ENCODE measurements at places on chromosomes 12 and 14.

- no peak for DNase-seq
Observed at GRCh38 chr14:102655137-102655536, 62.7 kb downstream of the RCOR1 start.

- no peak for DNase-seq
Observed at GRCh38 chr12:93366422-93366821, 11.3 kb upstream of the NUDT4 start.

- DNase-seq, result no peak
Observed at GRCh38 chr14:85595981-85596380, 66.0 kb downstream of the FLRT2 start.

- DNase-seq, result no peak
Observed at GRCh38 chr12:116484807-116485206, 74.4 kb upstream of the MAP1LC3B2 start.

DNA sequence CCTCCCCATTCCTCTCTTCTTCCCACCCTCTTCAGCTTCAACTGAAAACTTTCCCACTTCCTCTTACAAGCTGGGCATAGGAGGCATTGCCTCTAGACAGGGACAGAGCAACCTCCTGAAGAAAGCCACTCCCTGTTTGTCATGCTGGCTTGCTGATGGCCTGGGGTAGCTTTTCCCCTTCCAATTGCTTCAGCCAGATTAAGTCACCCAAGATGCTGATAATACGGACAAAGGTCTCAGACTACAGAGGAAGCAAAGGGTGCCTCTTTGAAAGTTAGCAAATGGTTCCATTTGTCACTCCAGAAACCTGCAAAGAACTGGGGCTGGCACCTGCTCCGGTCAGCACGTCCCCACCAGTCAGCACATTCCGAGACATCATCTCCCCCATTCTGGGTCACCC, 6.0 kb downstream of the KRT2 start:
- DNase-seq, result no peak

DNA sequence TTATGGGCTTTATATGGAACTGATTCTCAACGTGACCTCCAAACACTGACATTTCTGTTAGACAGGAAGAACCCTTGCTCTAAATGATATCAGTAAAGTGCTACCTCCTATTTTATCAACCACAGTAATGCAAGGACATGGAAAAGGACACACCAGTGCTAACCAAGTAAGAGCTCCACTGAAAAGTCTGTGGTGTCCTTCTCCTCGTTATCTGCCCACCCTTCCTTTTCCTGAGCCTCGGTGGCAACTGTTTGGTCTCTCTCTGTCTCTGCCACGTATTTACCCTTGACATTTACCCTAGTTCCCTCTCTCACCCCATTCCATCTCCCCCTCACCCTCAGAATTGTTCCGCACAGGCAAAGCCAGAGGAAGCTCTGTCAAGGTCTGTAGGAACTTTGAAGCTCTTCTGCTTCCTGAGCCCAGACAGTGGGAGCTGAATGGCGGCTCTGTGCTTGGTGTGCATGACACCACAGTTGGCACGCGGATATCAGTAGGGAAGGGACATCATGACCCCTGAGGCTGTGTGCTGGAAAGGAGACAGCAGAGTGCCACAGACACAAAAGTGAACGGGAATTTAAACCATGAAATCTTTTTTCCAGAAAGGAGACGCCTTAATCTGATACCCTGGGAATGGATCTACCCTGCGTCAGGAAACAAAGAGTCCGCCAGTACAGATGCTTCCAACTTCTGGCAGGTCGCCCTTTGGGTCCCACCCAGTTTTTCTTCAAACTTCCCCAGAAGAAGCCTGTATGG, 50.8 kb downstream of the NTN4 start:
- DNase-seq, result no peak

DNA sequence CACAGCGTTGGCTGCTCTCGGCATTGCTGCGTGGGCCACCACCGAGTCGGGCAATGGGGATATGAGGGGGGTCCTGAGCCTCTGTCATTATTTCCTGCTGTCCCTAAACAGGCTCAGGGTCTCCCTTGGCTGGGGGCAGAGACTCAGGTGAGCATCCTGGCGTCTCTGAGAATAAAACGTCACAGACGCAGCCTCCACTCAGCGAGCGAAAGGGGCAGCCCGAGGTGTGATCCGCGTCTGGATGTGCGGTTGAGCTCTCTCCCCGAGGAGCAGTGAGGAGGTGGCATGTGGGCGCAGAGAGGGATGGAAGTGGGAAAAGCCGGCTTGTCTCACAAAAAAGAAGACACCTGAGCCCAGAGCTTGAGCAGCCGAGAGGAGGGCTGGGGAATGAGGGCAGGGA, 62.6 kb downstream of the GALNT9 start:
- no peak for DNase-seq

DNA sequence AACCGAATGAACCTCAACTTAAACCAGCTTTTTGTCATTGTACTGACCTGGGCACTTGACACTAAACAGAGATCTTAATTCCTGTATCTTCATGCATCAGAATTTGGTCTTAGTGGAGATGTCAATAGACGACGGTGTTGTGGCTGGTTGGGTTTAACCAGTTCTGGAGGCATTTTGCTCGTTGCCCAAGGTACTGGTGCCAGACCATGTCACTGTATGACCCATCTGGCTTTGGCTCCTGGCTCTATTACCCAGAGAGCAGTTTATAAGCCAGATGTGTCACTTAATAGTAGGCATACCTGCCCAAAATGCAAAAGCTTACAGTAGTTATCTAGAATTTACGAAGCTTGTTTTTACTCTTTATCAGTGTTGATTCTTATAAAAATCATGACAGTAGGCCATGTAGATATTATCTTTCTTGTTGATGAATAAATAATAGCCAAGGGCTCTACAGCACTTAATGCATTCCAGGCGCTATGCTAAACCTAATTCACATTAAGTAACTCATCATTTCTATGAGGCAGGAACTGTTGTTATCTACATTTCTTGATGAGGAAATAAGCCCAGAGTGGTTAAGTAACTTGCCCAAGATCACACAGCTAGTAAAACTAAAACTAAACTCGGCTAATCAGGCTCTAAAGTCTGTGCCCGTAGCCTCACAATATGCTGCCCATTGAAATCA, 179.7 kb upstream of the HIF1A start:
- DNase-seq, result no peak

DNA sequence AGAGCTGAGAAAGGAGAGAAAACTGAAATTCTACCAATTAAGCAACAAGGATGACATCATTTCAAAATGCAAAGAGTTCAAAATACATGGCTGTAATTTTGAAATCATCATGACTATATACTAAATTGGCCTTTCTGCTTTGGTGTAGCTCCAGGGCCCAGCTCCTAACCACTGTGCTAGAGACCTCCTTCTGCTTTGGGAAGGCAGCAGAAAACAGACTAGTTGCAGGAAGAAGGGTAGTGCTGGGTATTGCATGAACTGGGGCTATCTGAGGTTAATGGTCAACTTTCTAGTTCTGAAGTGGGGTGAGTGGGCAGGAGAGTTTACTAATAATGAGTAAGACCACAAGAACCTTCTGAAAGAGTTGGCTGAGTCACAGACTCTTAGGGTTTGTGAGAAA, 66.2 kb downstream of the PTGER2 start:
- no peak for DNase-seq

DNA sequence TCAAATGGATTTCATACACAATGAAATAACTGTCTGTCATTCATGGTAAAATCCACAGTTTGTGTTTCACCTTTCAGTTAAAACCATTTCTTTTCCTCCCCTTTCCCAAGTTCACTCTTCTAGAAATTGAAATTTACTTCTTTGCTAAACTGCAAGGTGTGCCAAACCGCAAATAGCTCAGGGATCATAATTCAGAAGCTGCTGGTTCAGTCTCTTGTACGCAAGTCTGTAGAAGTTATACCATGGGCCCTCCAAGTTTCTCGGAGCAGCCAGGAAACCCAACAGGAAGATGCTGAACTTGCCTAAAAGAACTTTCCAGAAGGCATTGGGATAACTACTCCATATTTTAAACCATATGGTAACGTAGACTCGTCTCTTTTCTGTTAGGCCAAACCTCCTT, 268.9 kb downstream of the FLRT2 start:
- DNase-seq, result no peak

DNA sequence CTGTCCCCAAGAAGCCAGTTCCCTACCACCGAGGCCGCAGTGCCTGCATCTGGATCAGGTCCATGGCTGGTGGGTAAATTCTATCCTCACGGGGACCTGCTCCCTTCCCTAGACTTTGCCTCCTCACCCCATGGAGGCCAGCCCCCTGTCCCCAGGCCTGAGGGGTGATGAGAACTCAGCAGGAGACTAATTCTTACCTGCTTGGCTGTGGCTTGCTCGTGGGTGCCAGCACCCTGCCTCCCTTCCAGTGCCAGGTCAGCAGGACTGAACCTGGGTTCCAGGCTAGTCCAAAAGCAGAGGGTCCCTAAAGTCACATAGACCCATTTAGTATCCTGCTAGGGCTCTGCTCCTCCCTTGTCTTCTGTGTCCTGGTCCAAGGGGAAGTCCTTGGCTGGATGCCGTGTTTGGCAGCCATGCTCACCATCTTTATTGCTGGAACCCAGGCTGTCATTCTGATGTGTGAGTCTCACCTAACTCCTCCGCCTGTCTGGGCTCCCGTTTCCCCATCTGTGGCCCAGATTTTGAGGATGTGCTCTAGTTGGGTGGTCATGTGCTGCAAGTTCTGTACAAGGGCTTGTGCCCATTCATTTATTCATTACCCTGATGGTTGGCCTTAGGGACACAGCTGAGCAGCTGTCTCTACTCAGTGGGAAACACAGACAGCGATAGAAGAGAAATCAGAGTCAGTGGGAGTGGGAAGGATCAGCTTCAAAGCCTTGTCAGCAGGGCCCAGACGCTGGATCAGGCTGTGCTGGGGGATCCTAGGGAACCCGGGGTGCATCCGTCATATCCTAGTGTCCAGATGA, 949 bp downstream of the PLBD2 start:
- no peak for DNase-seq

GRCh38 chr14:85533023-85533860, 3.3 kb downstream of the FLRT2 start:
- no peak for DNase-seq

DNA sequence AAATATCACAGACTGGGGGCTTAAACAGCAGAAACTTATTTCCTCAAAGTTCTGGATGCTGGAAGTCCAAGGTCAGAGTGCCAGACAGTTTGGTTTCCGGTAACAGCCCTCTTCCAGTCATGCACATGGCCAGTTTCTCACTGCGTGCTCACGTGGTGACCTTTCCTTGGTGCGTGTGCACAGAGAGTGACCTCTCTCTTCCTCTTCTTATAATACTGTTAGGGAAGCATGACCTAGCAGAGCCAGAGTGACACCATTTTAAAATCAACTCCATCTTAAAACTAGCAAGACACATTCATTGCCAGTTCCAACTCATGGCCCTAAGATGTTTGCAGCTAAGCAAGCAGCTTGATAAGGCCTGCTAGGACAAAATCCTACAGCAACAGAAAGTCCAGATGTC, 221.5 kb upstream of the DAAM1 start:
- DNase-seq, result no peak

GRCh38 chr12:49744363-49744885, 3.1 kb downstream of the TMBIM6 start:
- DNase-seq, result no peak

DNA sequence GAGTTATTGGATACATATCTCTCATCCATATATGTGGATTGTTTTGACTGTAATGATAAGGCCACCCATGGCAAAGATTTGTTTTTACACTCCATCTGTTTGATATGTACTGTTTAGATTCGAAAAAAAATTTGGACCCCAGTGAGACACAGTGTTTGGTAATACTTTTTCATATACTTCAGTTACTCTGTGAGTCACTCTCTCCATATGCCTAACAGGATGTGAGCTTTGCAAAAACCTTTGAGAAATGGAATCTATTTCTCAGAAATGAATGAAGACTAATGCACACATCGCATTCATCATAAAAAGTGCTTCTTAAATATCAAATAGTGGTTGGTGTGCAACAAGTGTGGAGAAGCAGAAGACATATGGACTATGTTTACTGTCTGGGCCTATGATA, 781.5 kb downstream of the SLC6A15 start:
- no peak for DNase-seq

GRCh38 chr12:52366738-52367485, at the start of gene KRT85:
TSS of gene KRT85 (minus strand) at chr12:52367481. CDS start at chr12:52367405, 76 bp downstream.
- DNase-seq, result no peak

- DNase-seq, result peak; percentile 57
Observed at GRCh38 chr12:3596703-3597415, 105.9 kb downstream of the PRMT8 start.

DNA sequence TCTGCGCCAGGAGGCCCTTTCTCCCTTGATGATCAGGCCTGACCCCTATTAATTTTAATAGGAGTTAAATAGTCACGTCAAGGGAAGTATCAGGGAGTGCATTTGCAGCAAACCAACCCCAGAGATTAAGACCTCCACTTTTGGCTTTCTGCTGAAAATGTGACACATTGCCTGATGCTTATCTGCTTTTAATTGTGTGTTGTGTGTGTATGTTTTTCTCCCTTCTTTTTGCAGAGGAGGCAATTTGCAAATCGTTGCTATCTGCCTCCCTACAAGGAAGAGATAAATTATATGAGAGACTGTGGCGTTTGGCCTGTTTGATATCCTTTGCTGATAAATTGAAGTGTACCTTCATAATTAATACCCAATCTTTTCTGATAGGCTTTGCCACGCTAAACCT, 822.9 kb downstream of the VRK1 start:
- DNase-seq, result no peak

GRCh38 chr12:105561546-105562198, 231.2 kb downstream of the C12orf75 start:
- no peak for DNase-seq

DNA sequence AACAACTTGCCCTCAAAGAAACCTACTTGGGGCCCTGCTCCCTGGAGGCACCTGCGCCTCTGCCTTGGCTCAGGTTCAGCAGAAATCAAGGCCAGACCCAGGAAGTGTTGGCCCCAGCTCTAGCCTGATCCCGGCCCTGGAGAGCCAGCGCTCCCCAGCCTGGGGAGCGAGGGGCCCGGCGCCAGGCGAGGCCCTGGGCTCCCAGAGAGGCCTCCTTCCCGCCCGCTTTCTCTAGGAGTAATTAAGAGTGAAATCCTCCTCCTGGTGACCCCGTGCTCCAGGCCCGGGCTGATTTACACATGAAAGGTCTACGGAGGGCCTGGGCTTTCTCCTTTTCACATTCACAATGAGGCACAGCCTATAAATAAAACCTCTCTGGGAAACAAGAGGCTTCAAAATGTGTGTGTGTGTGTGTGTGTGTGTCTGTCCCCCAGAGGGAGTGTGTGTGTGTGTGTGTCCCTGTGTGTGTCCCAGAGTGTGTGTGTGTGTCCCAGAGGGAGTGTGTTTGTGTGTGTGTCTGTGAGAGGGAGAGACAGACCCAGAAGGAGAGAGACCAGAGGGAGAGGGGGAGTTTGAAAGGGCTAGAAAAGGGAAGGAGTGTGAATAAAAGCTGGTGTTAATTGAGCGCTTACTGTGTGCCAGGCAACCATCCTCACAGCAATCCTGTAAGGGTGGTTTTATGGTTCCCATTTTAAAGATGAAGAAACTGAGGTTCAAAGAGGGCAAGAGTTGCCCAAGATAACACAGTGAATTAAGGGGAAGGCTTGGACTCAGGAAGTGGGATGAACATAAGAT, 23.8 kb upstream of the COX6A1 start:
- no peak for DNase-seq

DNA sequence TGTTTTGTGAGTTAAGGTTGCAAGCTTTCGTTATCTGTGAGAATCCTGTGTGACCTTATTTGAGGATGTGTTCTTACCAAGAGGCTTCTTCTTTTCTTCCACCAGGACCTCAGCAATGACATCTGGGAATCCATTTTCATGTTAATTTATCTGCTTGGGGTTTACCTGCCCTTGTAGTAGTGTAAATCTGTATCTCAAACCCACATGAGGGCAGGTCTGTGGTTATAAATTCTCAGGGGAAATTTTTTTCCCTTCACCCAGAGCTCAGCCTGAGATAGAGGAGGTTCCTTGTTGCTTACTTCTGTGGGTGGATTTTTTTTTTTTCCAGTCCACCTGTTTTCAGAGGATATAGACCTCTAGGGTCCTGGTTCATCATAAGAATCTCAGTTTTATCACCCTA, 70.8 kb downstream of the AKAP6 start:
- DNase-seq, result no peak
